ENCODE measurements at places on chromosomes 2 and 18.

GRCh38 chr2:231123362-231123898, 1.4 kb downstream of the HTR2B start:
- DNase-seq: no peak

DNA sequence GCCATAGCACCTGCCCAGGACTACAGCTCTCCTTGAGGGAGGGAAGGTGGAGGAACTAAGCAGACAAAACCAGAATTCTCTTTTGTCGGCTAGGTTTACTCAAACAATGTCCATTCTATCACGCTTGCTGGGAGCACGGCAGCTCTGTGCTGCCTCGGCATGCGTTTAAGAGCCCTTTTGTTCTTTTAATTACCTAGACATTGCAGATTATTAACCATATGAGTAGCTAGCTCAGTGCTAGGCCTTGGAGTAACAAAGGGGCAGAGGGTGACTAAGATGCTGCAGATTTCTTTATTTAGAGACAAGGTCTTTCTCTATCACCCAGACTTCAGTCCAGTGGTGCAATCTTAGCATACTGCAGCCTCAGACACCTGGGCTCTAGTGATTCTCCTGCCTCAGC, 11.1 kb downstream of the MSGN1 start:
- no peak for DNase-seq

DNA sequence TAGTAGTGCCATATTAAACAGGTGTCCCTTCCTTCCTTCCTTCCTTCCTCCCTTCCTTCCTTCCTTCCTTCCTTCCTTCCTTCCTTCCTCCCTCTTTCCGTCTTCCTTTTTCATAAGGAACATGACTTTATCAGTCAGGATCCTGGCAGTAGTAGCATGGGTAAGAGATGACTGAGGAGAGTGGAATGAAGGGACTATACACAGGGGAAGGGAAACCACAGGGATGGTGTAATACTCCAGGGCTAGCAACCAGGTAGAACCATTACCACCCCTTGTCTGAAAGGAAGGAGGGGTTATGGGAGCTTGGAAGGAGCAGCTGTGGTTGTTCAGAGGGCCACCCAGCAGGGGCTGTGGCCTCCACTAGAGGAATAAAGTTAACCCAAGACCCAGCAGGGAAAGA, 23.2 kb upstream of the KDM3A start:
- peak; percentile 23 for DNase-seq

- DNase-seq: no peak
These were observed 148.1 kb downstream of the PRPF40A start for GRCh38 chr2:152569186-152569585.

DNA sequence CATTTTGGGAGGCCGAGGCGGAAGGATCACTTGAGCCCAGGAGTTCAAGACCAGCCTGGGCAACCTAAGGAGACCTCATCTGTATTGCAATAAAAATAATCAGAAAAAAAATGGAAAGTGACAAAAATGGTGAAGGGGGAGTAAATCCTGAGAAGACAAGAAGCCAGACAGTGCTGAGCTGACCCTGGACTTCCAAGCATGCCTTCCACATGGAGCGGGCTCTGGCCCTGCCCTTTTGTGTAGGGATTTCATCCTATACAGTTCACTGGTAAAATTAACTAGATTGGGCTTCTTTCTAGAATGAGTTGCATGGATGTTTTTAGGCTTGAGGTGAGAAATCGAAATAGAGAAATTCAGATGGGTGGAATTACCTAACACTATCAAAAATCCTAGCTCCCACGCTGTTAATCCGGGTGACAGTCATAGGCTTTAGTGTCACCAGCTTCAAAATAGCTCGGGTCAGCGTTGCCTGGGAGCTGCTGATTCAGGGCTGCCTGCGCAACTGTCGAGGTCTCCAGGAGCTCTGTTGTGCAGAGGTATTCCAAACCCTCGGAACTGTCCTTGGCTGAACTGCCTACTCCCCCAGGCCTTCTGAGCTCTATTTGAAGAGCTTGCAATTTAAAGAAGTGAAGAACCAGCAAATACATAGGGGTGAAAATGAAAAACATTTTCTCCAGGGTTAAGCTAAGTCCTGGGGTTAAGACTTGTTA, 21.5 kb upstream of the ZNF532 start:
- DNase-seq: no peak

- DNase-seq: no peak
These were observed 50.3 kb upstream of the TLK1 start for GRCh38 chr2:171210864-171211431.

- peak; percentile 63 for DNase-seq
These were observed 33.1 kb upstream of the STON1 start for GRCh38 chr2:48496849-48497248.

Measured in EL (cell line).